Colonic mucosa (tissue), 4 donors: ENCODE measurements at places on chromosomes 1 and 21. TPM values are rescaled to one million over a fixed set of nuclear protein-coding genes. Genes with fewer than 3 reads are reported as not detected.

GRCh38 chr1:72117621-72118020 is 164.7 kb downstream of the NEGR1 start:
- DNase-seq, result no peak

DNA sequence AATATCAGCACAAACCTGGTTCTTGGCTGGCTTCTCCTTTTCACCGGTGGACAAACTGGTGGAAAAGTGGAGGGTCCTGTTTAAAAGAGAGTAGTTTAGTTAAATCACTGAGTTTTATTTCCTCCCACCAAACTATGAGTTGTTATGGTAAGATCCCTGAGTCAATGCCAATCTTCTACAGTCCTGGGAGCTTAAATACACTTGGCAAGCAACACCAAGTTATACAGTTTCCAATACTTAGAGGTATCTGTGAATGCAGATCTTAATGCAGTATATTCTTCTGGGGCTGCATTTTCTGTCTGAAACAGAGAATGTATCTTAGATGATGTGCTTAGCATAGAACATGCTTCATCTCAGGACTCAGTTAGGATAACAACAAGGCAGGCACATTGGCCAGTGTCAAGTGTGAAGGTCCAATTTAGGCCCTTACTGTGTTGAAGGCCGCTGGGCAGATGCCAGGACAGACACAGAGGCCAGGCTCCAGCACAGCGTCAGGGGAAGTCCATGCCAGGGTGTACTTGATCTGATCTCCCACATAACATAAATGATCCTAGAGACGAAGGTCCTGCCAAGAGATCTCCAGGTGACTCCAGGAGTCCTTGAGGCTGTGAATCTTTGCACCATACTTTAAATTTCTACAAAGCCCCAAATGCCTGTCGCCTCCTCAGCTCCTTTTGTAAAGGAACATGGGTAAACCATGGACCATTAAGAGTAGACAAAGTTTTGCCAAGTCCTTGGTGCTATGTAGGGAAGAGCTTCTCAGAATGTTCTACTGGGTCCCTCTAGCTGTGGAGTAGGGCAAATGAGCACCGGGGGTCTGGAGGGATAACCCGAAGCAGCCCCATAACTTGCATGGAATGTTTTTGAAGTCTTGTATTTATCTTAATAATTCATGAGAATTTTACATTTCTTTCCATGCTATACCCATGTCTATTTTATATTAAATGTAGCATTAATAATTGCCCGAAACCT is 76.8 kb downstream of the KCNJ15 start:
- no peak for DNase-seq

DNA sequence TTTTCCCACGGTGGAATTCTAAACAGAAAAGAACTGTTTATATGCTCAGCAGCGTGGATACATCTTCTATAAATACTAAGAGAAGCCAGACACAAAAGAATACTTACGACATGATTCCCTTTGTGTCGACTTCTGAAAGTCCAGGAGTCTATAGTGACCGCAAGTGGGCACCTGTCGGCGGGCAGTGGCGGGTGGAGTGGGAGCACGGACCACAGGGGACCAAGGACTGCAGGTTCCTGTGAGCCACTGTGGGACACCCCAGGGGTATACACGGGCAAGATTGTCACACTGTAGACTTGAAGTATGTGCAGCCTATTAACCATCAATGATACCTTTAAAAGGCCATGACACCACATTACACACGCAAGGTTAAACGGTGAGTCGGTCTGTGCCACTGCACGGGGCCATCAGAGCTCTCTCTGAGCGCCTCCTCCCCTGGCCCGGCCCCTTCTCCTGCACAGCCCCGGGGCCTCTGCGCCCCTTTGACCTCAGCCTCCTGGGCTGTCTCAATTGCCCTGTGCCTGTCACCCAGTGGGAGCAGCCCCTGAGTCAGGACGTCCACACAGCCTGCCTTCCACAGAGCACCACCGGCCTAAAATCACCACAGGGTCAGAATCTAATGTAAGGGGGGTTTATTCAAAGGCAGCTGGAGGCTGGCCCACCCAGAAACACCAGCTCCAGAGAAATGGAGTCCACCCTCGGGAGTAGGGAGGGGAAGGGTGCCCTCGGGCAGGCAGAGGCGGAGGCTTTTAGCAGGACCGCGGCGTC is 90.0 kb upstream of the COL6A1 start:
- no peak for DNase-seq

GRCh38 chr1:203069030-203069747 is 16.6 kb downstream of the MYOG start:
- DNase-seq, result no peak

DNA sequence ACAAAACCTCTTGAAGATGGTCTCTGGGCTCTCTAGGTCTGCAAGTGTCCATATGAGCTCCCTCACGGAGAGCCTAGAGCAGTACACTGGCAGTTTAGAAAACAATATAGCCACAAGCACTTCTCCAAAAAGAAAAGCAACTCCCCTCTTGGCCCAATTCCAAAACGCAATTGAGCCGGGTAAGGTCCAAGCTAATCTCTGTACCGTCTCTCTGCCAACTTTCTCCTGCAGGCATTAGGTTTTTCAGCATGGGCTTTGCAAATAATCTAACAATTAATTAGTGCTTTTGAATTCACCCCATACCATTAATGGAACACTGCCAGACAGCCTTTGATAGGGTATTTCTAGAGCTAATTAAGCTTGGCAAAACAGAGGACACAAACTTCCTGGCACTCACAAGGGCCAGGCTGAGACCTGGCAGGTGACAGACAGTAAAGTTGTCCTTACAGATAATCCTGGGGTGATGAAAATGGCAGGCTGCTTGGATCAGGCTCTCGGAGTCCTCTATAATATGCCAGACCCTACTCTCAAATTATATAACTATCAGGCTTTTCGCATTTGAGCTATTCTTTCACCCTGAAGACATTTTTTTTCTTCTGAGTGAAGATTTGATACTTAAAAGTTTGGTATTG is 39.8 kb downstream of the TGFBR3 start:
- DNase-seq, result peak; percentile 81

- peak; percentile 39 for DNase-seq
Observed at GRCh38 chr1:9689971-9690381, 38.4 kb downstream of the PIK3CD start.

- no peak for DNase-seq
Observed at GRCh38 chr21:26491663-26492062, 81.4 kb downstream of the CYYR1 start.

DNA sequence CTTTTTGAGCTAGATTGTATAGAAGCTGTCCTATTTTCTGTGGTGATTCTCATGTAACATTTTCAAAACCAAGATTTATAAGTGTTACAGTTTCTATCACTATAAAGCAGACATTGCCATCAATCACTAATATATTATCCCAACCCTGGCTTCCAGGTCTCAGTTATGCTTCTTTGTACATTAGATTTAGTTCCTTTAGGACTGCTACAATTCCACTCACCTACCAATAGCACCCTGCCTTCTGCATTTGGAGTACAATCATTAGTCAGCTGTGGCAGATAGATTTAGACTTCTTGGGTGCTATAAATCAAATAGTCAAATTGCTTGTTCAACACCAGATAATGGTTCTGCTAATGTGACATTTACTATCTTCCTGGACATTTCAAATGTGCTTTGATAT is 281.6 kb downstream of the BRINP3 start:
- no peak for DNase-seq

DNA sequence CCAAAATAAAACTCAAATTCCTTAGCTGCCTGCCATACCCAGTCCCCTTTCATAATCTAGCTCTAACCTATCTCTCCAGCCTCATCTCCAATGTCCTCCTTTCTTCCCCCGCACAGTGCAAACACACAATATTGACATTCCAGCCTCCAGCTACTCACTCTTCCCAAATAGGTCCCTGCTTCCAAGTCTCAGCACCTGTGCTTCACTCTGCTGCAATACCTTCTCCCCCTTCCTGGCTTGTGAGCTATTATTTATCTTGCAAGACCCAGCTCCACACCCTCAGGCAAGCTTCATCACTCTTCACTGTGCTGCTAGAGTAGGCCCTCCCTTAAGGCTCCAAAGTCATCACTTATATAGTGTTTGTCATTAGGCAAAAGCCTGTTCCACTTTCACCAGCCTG is 9.7 kb downstream of the PLPP3 start:
- no peak for DNase-seq

GRCh38 chr21:45017039-45017960 is 57.1 kb upstream of the ADARB1 start:
- no peak for DNase-seq

DNA sequence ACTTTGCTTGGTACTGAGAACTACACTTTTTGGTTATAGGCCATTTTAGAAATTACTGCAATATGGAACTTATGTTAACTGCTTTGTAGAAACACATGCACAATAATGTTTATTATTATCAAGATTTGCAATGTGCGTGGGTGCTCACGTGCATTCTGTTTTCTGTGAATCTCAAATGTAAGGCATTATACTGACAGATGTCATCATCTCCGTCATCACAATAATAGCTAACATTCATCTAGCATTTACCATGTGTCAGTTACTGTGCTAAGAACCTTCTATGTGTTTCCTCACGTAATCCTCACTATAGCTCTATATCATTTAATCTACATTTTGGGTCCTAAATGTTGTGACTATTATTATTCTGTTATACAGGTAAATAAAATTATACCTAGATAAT is 1214.8 kb upstream of the ADGRL4 start:
- DNase-seq, result no peak

DNA sequence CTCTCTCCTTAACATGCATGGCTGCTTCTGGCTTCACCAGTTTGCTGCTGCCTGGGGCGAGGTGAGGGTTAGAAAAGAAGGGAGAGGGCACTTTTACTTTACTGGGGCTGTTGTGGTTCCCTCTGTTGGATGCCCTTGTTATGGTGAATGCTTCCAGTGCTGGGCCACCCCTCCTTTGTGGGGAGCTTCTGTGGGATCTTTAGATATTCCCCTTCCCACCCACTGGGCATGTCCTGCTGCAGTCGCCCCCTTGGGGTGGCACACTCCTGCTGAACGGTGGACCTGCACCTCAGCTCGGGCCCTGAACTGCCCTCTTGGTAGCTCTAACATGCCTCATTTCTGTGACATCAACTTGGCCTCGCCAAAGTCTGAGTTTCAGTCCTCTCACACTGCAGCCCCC is 6.0 kb downstream of the TNN start:
- DNase-seq, result no peak

DNA sequence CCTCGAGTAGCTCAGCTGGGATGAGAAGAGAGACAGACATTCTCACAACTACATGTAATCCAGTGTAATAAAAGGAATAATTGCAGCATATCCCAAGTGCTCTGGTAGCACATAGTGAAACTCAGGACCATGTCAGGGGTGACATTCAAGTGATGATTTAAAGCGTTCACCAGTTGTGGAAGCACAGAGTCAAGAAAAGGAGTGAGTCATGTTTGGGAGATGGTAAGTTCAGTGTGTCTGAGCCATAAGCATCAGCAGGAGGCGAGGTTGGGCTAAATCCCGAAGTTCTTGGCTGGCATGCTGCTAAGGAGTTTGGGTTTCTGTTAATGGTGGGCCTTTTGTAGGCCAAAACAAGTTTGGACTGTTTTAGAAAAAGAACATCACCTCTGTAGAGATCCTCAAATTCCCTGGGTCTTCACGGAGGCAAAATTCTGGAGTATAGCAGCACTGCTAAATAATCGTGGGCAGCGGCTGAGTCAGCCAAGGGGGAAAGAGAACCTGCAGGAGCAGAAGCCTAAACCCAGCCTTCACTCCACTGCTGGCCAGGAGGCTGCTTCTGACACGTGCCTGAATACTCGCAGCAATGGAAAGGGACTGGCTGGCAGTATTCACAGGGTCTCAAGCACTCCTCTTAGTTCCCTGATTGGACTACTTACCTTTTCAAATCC is 7.2 kb upstream of the NHLH1 start:
- no peak for DNase-seq

DNA sequence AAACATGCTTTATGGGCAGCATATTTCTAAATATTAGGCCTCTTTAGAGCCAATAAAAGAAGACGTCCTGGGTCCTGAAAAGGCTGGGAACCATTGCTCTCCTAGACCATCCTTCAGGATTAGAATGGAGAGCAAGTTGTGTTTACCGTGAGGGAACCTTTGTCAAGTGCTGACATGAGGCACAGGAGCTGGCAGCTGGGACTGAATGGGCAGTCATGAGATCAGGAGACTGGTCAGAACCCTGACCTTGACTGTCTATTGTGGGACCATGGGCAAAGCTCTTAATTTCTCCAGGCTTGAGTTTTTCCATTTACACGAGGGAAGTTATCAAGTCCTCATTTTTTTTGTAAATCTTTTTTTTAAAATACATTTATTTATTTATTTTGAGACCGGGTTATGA is 5.2 kb downstream of the PFKFB2 start:
- no peak for DNase-seq

- no peak for DNase-seq
Observed at GRCh38 chr21:38376235-38376634, 119.4 kb downstream of the KCNJ15 start.

CDC7 gene
- total RNA-seq, result 10.3 TPM

NUDT4B gene
- total RNA-seq, result 1.7 TPM

THEM4 gene
- 7.7 TPM for total RNA-seq

GRIK1 gene
- total RNA-seq, result not detected

CFHR5 gene
- not detected for total RNA-seq
